ENCODE measurements at places on chromosomes 7 and 10.

DNA sequence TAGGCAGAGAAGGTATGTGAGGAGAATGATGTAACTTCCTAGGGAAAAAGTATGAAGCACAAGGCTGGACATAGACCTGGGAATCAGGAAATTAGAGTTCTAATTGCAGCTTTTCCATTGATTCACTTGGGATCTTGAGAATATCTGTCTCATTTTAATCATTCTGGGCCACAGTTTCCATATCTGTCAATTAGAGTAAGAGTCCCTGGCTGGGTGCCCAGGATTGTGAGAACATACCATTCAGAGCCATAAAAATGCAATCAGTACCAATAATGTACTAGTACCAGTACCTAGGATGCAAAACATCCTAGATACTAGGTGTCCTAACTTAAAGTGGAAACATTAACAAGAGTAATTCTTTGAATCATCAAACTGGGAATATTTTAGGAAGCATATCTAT is 29.6 kb downstream of the CAV1 start:
- DNase-seq, result no peak

DNA sequence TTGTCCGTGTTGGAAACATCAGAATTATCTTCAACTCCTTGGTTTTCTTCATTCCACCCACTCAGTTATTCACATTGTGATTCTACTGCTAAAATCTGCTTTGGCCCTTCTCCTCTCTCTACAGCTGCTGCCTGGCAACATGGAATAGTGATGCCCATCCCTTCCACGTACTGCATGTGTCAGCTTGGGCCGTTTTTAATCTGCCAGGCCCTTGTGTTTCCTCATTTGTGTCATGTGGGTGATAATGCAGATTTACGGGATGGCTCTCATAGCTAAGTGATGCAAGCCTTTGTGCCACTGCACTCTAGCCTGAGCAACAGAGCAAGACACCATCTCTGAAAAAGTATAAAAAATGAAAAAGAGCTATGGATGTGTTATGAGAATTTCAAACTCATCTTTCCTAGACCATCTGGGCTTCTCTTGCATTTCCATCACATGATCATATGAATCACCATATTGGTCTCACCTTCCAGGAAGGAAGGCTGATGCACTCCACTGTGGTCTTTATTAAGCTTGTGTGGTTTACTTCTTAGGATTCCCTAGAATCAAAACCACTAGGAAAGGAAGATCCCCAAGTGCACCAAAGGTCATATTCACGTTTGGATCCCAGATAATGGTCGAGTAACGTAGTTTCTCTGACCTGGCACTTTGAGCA is 20.6 kb upstream of the CELF2 start:
- DNase-seq, result no peak

DNA sequence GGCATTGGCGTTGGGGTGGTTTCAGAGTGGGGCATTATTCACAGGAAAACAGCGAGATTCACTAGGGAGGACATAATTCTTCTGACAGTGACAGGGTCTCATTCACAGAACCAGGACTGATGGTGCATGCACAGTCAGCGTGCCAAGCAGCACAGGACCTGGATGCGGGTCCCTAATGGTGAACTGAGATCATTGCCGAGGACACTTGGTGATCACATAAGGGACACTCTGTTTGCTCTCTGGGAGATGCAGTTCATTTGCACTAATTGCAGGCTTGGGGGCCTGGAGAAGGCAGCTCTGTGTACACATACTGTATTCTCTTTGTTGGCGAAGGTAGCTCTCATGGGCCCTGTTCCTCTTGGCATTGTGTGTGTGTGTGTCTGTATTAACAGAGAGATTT is 716.1 kb downstream of the PHTF2 start:
- DNase-seq, result no peak

DNA sequence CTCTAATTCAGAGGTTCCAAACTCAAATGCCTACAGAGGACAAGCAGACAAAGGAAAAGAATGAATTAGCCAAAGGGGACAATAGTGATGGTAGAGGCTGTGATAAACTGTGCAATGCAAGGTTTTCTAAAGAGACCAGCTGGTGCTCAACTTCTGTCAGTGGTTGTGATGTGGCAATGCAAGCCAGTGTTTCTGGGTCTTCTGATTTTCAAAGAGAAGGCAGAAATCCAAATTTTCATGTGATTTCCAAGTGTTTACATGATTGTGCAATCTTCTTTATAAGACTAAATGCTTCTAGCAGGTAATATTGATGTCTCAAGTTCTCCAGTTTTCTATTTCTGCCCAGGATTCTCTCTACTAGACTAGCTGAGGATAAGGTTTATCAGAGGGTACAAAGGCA is 135.9 kb downstream of the PCDH15 start:
- no peak for DNase-seq

DNA sequence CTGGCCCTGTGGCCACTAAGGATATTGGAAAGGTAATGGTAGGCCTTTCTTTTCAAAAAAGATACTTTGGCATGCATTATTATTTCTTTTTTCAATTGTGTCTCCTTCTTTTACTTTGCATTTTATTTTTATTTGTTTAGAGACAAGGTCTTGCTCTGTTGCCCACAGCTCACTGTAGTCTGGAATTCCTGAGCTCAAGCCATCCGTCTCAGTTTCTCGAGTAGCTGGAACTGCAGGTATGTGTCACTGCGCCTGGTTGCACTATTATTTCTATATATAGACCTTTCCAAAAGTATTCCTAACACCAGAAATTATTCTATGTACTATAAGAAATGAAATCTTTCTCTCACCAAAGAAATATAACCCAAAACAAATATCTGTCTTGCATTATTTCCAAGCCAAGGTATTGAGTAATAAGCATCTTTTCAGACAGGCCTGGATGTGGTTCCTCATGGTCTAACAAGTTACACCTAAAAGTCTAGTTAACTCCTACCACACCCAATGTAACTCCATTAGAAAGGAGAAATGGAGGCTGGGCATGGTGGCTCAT is 500.8 kb upstream of the ANKRD30A start:
- no peak for DNase-seq

DNA sequence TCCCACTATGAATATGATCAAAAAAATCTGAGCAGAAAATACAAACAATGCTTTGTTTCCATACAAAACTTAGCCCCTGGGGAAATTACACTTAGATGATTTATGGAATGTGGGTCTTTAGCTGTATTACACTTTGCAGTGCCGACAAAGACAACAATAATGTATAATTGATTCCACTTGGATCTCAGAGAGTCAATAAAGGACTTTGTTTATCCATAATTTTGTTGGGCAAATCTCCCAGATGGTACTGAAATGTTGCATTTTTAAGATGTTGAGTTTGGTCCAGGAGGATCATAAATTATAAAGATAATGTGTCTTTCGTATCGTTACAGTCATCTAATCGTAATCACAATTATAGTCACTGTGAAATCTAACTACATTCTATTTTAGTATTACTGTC is 66.9 kb upstream of the DOCK1 start:
- DNase-seq, result no peak

DNA sequence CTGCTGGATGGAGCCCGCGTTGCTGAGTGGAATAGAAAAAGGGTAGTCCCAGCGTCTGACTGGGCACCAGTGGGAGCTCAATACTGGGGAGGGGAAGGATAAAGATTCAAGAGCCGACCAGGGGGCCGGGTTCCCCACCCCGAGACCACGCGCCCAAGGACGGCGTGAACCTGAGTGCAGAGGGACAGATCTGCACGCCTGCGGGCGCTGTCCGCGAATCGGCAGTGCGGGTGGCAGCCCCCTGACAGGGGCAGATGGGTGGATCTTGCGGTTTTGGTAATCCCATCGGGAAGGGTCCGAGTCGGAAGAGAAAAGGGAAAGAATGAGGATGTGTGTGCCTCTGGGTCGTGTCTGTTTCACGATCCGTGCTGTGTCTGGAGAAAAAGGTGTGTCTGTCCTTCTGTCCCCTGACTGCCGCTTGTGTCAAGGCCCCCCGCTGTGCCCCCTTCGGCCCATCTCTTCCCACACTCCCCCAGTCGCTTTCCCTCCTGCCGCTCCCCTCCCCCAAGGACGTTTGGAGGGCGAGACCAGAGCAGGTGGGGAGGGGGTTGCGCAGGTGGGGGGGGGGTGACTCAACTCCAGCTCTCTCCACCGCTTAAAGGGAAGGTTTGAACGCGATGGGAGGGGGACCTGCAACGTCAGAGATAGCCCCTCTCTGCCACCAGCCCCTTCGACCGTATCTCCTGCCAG is 734 bp upstream of the VGF start:
- DNase-seq, result no peak

GRCh38 chr7:80661729-80662128 is 23.3 kb downstream of the CD36 start:
- DNase-seq, result no peak

DNA sequence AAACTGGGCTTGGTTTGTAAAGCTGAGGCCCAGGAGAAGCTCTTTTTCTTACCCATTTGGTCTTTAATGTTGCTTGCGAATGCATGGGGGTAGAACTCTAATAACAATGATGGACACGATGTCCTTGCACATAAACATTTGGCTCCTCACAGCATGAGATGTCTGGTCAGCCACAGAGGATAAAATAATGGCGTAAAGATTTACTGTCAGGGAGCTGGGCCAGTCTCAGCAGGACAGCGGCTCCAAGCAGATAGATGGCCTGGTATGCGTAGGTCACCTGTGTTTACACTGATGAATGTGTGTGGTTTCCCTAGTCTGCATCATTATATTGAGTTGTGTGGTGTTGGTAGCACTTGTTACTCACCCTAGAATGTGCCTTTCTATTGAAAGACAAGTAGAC is 537.4 kb downstream of the CNTNAP2 start:
- DNase-seq, result no peak

GRCh38 chr7:112112822-112113255 is 93.4 kb downstream of the DOCK4 start:
- DNase-seq, result no peak
